ENCODE measurements at places on chromosomes 3 and 15. TPM values are rescaled to one million over a fixed set of nuclear protein-coding genes. Genes with fewer than 3 reads are reported as not detected.
A peak's percentile ranks its signal among the peaks of the same experiment; 100 is the strongest.

The COL6A6 gene
- not detected for polyA plus RNA-seq

The CD86 gene
- polyA plus RNA-seq = 0.61 TPM

The P2RY14 gene
- polyA plus RNA-seq = not detected

The SLC22A13 gene
- polyA plus RNA-seq = not detected

The ETV5 gene
- polyA plus RNA-seq = 23.4 TPM

The DUOX1 gene
- 9.5 TPM for polyA plus RNA-seq

- no peak for DNase-seq
These were observed 211.9 kb upstream of the MRPL3 start for GRCh38 chr3:131714585-131715220.

DNA sequence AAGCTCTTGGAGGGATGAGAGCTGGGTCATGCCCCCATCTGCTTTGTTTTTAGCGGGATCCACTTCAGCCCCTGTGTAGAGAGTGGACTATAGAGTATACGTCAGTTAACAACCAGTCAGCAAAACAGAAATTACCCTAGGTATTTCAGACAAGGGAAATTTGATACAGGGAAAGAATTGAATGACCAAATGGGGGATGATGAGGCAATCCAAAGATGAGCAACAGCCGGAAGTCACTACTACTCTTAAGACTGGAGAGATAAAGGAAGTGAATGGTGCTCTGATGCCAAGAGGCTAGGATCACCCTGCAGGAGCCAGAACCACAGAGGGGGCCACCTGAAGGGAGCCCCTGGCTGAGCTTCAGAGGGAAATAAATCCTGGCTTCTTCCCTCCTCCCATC is 1.7 kb upstream of the GPR62 start:
- peak; percentile 38 for DNase-seq

GRCh38 chr15:65032801-65033537 is 3.5 kb upstream of the MTFMT start:
- DNase-seq = peak; percentile 49

- DNase-seq = no peak
These were observed 15.9 kb upstream of the CHST2 start for GRCh38 chr3:143103652-143104051.

DNA sequence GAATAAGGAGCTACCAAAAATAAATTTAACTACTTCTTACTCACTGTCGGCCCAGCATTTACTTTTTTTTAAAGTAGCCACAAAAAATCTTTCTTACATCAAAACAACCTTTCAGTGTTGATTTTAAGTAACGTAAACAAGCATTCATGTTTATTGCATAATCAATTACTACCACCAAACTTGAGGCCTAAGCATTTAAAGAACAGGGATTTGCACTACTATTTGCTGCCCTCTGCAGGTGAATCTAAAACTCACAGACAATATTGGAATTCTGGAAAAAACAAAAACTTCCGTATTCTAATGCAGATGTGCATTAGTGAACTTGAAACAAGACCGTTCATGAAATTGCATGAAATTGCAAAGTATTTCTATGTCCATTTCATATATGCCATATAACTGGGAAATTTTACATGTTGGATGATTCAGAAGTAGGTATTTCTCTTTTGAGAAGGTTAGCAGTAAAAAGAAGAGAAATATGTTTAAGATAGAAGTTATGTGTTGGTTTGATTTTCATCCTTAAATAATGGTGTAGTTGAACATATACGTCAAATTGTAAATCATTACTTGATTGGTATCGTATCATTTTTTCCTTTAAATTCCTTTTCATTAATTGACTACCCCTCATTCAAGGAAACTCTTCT is 55.6 kb downstream of the CGGBP1 start:
- peak; percentile 12 for DNase-seq

DNA sequence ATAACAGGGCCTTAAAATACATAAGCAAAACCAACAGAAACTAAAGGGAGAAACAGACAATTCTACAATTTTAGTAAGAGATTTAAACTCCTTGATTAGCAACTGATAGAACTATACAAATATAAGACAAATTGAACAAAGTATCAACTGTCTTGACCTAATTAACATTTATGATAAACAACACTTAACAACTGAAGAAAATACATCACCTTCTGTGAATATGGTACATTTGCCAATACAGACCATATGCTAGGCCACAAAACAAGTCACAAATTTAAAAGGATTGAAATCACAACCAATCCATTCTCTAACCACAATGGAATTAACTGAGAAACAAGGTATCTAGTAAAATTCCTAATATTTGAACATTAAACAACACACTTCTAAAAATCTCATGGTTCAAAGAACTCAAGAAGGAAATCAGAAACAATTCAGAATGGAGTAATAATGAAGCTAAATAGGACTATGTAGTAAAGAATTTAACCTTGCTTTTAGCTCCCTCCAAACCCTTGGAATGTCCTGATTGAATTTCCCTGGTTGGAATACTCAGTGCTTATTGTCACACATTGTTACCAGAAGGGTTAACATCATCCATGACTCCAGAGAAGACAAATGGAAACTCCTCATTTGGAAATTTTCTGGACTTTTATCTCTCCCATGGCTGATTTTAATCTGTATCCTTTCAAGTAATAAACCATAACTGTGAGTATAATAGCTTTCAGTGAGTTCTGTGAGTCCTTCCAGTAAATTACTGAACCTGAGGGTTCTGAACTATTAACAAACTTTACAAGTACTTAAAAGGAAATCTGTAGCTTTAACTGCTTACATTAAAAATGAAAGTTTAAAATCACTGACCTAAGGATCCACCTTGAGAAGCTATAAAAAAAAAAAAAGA is 88.8 kb downstream of the DLG1 start:
- no peak for DNase-seq

DNA sequence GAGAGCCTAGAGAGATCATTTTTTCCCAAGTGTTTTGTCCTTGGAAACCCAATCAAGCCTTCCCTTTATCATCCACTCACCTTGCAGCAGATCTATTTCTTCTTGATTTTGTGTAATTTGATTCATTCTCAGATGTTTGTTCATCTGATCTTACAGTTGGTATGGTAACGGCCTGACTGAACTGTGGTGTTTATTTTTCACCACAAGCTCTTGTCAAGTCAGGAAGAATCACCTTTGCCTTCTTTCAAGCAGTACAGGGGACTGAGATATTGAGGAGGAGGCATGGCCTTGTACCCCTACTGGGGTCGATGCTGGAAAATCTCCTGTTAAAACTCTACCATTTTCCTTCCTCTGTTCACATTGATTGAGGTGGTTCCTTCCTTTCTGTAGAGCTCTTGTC is 361.4 kb upstream of the CFAP20DC start:
- DNase-seq = no peak

- no peak for DNase-seq
These were observed 123.7 kb upstream of the NLGN1 start for GRCh38 chr3:173273838-173274237.

DNA sequence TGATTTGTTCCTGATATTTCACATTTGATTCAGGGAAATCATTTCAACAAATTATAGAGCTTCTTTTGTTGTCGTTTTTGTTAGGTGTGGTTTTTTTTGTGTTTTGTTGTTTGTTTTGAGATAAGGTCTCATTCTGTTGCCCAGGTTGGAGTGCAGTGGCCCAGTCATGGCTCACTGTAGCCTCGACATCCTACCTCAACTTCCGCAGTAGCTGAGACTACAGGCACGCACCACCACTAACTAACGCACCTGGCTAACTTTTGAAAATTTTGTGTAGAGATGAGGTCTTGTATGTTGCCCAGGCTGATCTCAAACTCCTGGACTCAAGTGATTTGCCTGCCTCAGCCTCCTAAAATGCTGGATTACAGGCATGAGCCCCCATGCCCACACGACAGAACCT is 177.0 kb downstream of the AKAP13 start:
- DNase-seq = no peak

GRCh38 chr3:17050506-17050905 is 165.8 kb downstream of the PLCL2 start:
- DNase-seq = no peak

DNA sequence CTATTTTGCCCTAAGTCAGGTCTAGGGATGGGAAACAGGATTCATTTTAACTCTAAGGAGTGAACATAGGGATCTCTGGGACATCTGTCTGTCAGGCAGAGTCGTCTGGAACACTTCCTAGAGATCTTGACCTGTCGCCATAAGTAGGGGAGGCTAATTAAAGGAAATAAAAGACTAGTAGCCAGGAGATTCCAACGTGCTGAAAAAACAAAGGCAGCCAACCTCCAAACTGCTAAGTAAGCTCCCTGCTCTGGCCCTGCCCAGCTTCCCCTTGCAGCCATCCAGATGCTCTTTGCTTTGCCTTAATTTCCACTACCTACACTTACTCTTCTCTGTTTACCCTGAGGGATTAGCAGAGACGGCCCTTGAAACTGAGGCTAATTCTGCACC is 18.4 kb upstream of the TSEN2 start:
- no peak for DNase-seq

DNA sequence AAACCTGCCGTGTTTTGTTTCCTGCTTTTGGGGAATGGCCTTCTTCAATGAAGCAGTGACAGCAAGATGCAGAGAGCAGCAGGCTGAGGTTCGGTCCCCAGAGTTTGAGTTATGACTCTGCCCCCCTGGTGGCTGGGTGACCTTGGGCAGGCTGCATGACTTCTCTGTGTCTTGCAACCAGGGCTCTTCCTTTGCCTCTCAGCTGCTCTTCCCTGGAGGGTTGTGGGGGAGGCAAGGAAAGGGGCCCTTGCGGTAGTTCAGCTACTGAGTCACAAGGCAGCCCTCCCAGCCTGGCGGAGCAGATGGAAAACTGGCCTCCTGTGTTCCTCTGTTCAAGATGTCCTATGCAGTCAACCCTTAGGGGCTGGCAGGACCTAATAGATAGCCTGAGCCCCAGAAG is 17.1 kb downstream of the CTXND1 start:
- no peak for DNase-seq

GRCh38 chr3:38114052-38114874 is 22.7 kb downstream of the ACAA1 start:
- DNase-seq = no peak

GRCh38 chr3:122247825-122248185 is 64.3 kb downstream of the CASR start:
- no peak for DNase-seq
